ENCODE measurements at places on chromosomes 13 and 19. TPM values are rescaled to one million over a fixed set of nuclear protein-coding genes. Genes with fewer than 3 reads are reported as not detected.
A peak's percentile ranks its signal among the peaks of the same experiment; 100 is the strongest.

DNA sequence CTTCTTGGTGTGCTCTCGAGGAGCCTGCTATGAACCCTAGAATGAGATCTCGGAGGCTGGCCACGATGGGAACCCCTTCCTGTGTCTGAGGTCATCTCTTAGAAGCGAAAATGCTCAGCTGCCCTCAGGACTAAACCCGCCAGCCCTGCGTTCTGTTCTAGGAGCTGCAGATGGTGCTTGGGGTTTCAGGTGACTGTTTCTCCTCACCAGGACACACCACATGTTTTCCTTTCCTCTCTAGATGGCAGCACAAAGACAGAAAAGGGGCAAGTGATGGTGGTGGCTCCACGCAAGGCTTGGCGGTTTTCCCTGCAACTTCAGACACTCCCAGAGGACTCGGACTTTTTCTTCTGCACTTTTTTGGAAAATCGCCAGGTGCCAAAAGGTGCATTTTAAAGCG is 60.1 kb downstream of the RNASEH2B start:
- no peak for DNase-seq

DNA sequence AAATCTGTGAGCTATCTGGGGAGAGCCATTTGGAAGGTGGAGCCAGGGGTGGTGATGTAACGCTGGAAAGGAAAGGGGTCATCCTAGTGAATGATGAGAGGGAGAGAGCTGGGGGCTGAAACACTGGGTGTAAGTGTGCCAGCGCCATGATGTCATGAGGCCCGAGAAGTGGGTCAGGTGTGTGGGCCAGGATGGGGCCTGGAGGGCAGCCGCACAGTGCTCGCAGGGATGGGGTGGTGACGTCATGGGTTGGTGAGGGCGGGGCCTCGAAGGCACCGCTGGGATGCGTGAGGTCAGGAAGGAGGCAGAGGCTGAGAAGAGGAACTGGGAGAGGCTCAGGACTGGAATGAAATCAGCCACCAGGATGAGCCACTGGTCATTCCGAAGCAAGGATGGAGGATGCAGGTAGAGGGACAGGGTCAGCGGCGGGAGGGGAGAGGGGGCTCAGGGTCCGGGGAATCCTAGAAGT is 4.4 kb downstream of the CCDC61 start:
- no peak for DNase-seq

- DNase-seq = no peak
Observed at GRCh38 chr13:41133951-41134350, 1.3 kb upstream of the KBTBD6 start.

DNA sequence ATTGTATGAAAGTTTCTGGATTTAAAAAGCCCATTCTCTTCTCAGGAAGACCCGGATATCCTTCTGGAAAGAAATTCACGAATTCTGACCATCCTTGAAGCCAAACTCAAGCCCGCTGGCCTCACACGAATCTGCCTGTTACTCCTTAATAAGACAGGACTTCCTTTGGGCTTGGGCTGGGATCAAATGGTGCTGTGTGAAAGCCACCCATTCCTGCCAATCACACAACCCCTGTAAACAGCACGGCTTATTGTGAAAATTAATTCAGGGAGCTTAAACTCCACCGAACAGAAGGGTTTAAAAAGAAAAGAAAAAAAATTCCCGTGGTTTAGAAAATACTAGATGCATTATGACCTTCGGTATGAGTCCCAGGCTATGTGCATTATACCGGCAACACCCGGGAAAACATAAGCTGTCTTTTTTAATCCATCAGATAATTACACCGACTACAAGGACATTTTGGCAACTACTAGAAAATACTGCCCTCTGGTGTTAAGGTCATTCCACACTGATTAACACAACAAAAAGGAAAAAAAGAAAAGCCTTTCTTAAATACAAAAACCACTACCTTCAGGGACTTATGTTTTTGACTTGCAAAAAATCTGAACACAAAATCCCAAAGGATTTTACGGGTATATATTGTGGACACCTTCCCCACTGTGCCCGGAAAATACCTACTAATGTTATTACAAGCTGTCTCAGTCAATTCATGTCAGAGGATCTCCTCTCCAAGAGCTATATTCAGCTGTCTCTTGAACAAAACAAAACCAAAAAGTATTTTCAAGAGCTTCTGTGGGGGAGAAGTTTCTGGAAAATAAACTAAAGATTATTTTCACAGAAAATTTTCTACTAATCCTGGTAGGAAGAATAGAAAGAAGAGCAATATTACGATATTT is 76.0 kb upstream of the LSM14A start:
- DNase-seq = no peak

- no peak for DNase-seq
Observed at GRCh38 chr13:95362666-95363065, 61.4 kb upstream of the ABCC4 start.

GRCh38 chr19:47651132-47651531 is 42.2 kb downstream of the BICRA start:
- DNase-seq = no peak

- no peak for DNase-seq
Observed at GRCh38 chr13:52797176-52797575, 51.3 kb downstream of the PCDH8 start.

DNA sequence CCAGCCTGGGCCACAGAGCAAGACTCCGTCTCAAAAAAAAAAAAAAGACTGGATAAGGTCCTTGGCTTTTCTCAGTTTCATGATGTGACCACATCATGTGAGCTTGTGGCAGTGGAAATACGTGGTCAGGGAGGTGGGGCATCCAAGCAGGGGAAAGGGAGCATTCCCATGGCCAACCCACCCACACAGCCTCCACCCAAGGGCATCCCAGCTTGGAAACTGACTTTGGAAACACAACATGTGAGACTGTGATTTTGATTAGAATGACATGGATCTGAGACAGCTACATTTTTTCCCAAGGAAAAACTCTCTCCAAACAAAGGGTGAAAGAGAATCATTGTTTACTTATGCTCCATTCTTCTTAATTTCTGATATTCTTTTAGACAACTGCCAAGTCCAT is 405.0 kb upstream of the ZNF507 start:
- no peak for DNase-seq

Gene KRTDAP
- not detected for total RNA-seq

DNA sequence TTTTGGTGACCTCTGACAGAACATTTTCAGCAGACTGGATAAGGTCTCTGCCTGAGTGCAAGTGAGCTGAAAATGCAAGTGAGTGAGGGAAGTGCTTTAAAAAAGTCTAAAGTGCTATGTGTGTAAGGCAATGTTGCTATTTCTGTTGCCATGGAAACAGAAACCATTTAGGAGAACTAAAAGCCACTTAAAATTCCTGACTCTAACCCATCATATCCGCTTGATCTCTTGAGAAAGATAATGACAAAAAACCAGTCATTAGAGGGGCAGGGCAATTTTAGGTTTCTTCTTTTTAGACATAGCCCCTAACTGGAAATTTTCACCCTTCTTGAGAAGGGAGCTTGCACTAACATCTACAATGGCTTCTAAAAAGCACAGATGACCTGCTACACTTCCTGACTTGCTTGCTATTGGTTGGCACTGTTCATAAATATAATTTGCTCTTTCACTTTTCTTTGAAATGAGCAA is at the start of gene CYSLTR2:
TSS of gene CYSLTR2 (plus strand) at position 458 of the 468 bp plus-strand sequence. CDS start 52,889 bp downstream, outside the sequence.
- peak; percentile 70 for DNase-seq

DNA sequence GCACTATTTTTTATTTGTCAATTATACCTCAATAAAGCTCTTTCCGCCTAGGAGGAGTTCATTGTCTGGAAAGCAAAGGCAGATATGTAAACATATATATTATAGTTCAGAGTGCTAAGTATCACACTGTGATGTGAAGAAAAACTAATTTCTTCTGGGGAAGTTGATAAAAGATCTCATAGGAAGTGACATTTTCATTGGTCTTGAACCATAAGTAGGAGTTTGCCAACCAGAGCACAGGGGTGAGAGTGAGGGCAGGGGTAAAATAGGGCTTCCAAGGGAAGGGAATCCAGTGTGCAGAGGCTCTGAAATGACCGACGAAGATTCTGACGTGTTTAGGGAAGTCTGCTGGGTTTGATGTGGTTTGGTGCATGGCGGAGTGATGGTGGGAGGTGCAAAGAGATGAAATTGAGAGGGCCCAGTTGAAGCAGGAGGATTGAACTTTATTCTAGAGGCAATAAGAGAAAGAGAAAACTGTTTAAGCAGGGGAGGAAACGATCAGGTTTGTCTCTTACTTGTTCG is 780 bp upstream of the GTF2F2 start:
- DNase-seq = no peak

DNA sequence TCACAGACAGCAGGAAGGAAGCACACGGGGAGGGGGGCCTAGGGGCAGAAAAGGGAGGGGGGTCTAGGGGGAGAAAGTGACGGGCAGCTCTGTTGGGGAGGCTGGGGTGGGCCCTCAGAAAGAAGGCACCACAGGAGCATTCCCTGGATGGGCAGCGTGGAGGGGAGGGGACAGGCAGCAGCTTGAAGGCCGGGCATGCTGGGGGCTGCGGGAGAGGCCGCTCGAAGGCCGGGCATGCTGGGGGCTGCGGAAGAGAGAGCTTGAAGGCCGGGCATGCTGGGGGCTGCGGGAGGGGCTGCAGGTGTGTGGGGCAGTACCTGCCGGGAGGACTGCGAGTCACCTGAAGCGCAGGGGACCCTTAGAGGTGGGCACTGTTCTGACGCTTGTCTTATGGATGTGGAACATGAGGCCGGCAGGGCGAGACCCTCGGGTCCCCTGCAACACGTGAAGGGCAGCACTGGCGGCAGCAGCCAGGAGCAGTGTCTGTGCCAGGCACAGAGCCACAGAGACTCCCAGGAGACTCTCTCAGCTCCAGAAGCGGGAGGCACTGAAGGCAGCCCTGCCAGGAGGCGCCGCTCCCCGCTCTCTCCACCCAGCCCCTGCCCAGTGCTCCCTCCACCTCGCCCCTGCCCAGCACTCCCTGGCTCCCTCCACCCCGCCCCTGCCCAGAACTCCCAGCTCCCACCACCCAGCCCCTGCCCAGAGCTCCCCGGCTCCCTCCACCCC is 13.3 kb downstream of the ZNF787 start:
- no peak for DNase-seq

- DNase-seq = peak; percentile 82
Observed at GRCh38 chr13:95834134-95834765, 157.3 kb downstream of the DNAJC3 start.

- peak; percentile 34 for DNase-seq
Observed at GRCh38 chr13:113273851-113274590, 23.0 kb upstream of the LAMP1 start.

DNA sequence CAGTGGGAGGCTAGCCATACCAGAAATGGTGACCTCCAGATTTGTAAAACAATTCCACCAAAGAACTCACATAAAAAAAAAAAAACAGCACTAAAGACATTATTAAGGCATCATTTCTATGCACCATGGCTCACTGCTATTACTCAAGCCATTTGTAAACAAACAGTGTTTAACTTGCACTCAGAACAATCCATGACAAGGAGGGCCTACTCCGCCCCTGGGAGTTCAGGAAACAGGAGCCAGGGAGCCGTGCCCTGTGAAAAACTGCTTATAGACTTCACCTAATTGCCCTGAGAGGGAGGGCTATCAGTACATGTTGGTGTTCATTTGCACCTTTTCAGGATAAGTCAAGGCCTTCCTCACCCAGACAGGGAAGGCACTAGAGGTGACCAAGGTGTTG is 103.2 kb downstream of the ZNF429 start:
- no peak for DNase-seq

- no peak for DNase-seq
Observed at GRCh38 chr13:64293923-64294322, 2878.3 kb upstream of the PCDH20 start.

DNA sequence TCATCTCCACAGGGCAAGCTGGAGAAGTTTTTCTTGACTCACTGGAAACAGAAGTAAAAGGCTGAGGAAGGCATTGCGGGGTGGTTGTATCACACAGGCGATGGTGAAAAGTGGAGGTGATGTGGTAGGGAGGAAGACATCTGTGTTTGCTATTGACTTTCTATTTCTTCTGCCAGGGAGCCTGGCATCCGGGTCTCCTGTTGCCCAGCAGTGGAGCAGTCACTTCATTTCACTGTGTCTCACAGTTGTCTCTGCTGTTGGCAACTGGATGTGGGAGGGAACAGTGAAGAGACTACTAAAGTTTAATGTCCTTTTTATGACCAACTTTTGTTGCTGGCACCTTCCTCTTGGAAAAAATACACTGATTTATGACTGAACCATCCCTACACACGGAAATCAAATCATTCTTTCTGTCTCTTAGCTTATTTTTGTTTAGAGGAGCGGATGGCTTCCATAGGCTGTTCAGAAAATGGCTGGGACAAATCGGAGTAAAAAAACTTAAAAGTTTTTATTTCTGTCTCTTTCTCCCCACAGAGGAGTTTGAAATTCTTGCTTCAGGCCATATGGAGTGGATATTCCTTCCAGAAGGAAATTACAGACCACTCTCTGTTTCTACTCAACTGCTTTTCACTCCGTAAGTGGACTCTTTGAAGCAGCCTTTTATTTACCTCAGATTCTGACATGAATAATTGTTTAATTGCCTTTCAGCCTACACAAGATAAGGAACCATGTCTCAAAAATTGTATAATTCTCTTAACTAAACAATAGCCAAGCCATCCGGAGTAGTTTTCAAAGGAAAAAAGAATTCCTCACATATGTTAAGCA is 23.8 kb upstream of the MEDAG start:
- no peak for DNase-seq

Gene COMMD6
- total RNA-seq = 153 TPM

- no peak for DNase-seq
Observed at GRCh38 chr13:26458196-26458749, 99.2 kb upstream of the WASF3 start.

Gene NXNL1
- total RNA-seq = not detected

Gene NKPD1
- total RNA-seq = not detected

DNA sequence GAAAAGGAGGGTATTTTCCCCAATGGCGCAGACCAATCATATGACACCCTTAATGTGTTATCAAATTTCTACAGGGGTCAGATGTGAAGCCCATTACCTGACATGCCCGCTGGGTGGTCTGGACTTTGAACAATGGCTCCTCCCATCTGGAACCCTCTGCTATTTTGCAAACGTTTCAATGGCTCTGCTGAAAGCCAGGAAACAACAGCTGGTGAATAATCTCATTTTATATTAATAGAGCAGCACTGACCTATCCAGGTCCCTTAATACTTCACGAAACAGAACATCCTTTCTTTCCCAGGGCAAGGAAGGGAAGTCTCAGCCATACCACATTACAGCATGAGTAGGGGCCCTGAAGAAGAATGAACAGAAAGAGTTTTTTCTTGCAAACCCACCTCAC is 20.3 kb upstream of the KPNA3 start:
- DNase-seq = no peak

- DNase-seq = no peak
Observed at GRCh38 chr19:16637535-16637934, 9.5 kb upstream of the MED26 start.

Gene MBD3L2
- not detected for total RNA-seq

Gene CASP14
- not detected for total RNA-seq

Gene ZNF544
- 25.4 TPM for total RNA-seq

- no peak for DNase-seq
Observed at GRCh38 chr13:50277127-50277526, 261.9 kb downstream of the KCNRG start.

Gene PLK5
- not detected for total RNA-seq

Gene C1QTNF9
- total RNA-seq = not detected

DNA sequence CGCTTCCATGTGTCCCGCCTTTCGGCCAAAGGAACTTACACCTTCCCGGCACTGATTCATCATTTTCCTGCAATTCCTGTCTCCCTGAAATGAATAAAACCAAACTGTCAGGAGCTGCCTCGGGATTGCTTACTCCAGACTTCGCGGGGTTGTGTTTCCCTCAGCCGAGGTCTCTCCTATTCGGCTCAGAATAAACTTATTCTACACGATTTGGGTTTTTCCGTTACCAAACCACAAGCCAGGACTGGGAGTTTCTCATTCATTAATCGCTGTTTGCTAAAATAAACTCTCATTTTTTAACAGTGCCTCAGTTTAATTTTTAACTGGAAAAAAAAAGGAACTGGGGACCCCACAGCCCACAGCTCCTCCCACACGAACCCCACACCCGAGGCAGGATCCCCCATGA is 667 bp downstream of the ZNF878 start:
- DNase-seq = peak; percentile 11

Measured in left lung (tissue), 14 donors.